ENCODE measurements at places on chromosomes 6 and 20.

DNA sequence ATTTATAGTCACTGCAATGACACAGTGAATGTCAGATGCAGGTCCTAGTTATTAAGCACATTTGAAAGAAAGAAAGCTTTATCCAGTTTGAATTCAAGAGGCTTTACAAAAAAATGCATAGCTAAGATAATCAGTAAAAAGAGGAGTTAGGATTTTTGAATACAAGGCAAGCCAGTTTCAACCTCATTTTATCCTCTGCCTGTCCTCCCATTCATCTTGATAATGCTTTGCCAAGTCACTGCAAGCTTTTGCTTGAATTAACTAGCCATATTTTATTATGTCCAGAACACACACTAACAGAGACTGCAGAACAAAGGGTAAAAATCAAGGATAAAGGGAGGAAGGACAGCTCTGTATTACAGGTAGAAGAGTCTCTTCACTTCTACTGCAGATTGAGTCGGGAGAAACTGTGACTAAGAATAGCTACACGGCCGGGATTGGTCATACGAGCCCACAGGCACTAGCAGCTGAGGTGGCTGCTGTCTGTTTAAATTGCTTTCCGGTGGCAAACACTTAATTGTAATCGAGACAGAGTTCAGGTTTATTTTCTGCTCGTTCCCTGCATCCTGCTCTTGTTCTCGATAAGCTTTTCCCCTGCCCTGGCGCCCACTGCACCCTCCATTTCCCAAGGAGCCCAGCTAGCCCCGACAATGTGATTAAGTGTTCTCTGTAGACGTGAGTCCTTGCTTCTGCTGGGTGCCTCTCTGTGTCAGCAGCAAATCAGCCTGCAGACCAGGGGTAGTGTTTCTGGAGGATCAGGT lies 30.5 kb upstream of the AKAP12 start:
- no peak for DNase-seq

DNA sequence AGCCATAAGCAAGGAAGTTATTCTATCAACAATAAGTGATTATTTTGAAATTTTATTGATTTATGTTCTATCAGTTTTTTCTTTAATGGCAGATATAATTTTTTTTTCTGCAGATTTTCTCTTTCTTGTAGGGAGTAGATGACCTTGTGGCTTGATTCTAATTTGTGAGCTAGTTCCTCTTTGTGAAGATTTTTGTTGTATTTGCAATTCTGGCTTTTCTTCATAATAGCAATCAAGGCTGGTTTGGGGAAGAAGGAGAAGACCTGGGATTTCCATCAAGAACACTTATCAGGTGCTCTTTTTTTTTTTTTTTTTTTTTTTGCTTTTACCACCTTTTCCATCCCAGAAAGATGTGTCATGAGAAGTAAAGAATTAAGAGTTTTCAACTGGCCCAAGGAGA lies 324.2 kb upstream of the MAN1A1 start:
- DNase-seq: no peak

- no peak for DNase-seq
Measured at GRCh38 chr6:53244399-53244931, 95.8 kb upstream of the GCM1 start.

- no peak for DNase-seq
Measured at GRCh38 chr6:151108548-151108947, 131.2 kb upstream of the AKAP12 start.

GRCh38 chr6:71982389-71982788 lies 96.0 kb downstream of the RIMS1 start:
- no peak for DNase-seq

DNA sequence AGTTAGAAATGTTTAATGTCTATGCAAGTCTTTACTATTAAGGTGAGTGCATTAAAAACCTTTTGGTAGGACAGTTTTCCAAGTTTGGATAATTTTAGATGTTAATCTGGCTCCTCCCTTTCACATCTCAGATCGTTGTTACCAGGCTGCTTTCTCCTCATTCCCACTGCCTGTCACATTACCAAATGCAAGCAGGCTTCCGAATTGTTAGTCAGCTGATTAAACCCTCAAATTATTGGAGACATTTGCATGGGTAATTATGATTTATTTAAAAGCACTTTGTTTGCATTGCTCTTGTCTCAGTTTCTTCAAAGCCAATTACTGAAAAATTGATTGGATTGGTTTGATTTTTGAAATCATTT lies 816.5 kb downstream of the KIF16B start:
- DNase-seq: no peak

- DNase-seq: no peak
Measured at GRCh38 chr20:17316316-17317038, 89.6 kb downstream of the PCSK2 start.

DNA sequence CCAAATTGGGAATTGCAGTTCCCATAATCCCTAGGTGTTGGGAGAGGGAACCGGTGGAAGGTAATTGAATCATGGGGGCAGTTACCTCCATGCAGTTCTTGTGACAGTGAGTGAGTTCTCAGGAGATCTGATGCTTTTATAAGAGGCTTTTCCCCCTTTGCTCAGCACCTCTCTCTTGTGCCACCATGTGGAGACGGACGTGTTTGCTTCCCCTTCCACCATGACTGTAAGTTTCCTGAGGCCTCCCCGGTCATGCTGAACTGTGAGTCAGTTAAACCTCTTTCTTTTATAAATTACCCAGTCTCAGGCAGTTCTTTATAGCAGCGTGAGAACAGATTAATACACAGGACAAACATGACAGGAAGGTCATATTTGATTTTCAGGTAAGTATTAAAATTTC lies 25.3 kb upstream of the HECA start:
- no peak for DNase-seq

DNA sequence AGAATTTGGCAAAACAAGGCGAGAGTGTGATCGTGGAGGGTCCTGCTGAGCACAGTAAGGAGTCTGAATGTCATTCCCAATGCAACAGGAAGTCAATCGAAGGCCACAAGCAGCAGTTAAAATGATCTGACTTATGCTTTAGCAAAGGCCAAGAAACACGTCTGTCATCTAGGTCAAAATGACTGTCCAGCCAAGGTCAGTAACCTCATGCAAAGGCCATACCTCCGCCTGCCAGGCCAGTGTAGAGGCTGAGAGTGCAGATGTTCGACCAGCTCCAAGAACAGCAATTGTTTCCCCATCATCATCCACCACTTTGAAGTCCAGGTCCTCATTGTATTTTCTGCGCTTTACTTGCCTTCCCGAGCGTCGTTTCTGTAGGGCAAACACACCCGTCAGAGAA lies 105.6 kb downstream of the CHD6 start:
- DNase-seq: no peak

DNA sequence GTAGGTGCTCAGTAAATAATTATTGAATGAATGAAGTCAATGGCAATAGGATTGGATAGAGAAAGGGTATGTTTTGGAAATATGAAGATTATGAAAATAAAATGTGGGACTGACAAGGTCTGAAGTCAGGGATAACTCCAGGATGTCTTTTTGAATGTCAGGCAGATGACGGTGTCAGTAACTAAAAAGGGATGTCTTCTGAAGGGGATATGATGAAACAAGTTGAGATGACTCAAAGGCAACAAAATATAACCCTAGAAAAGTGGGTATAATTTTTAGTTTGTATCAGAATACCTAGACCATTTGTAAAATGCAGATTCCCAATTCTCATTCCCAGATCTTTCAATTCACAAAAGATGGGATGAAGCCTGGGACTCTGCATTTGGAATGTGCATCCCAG lies 257.3 kb upstream of the SGK1 start:
- no peak for DNase-seq

DNA sequence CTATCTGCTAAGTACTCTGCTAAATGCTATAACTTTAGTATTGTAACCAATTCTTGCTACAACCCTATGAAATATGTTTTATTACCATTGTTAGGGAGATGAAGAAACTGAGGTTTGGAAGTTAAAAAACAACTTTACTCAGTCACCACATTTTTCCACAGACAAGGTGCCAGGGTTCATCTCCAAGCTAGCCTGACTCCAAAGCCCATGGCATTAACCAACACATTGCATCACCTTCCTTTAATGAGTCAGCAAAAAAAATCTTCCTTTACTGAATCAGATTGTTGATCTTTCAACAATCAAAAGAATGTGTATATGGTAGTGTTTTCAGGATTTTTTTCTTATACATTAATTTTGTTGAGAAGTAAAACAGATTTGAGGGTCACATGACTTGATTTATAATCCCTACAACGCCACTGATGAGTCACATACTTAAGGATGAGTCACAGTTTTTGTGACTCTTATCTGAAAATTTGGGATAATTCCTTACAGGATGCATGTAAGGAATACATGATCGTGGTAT lies 41.5 kb downstream of the MAN1A1 start:
- DNase-seq: no peak

- no peak for DNase-seq
Measured at GRCh38 chr6:41171908-41172307, 9.0 kb upstream of the TREM2 start.

DNA sequence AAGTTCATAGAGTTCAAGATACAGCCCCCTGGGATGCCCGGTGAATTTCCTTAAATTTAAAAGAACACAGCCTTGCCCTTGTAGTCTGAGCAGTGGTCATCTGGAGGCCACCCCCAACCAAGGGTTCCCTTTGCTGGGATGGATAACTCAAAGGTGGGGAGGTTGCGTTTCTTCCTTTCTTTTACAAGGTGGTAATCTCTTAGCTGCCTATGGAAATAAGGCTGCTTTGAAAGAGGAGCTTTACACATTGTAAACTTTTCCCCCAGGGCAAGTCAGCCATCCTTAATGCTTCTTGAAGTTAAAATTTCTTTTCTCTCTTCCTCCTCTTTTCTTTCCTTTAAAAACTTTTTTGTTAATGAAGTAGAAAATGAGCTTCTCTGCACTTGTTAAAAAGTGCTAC lies 71.2 kb upstream of the PRDM1 start:
- DNase-seq: no peak

GRCh38 chr20:63966944-63967322 lies 2.8 kb downstream of the ZNF512B start:
- no peak for DNase-seq

GRCh38 chr6:119493980-119494379 lies 144.4 kb upstream of the MAN1A1 start:
- DNase-seq: no peak

GRCh38 chr20:9322661-9323060 lies 191.7 kb upstream of the LAMP5 start:
- no peak for DNase-seq

DNA sequence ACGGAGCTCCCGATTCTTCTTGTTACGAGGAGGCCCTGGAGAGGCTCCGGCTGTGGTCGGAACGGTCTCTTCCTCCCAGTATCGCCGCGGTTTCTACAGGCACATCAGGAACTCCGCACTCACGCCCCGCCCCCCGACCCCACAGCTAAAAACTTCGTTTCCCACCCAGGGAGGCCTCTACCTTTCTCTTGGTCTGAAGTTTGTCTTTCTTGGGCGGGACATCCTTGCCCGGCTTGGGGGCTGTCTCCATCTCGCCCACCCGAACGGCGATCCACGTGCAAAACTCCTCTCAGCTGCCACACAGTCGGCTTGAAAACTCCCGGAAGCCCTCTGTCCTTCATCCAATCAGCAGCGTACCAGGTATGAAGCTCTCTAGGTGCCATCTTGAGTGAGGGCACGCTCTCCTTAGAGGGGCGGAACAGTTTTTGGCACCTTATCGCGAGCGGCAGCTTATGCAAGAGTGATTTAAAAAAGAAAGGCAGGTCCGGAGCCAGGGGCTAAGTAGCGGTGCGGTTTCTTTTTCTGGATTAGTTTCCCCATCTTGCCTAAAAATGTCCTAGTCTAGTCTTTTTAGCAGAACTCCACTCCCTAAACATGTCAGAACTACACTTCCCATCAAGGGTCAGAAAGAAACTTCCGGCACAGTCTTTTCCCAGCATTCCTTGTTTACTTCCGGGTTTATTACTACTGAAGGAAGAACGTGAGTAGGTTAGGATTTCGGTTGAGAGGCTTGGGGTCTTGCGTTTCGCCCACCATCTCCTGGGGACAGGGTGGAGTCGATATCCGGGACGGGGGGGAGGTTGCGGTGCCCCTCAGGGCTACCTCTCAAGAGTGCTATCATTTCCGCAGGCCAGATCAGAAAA lies at the start of the genes PFDN6 and WDR46:
TSS of gene PFDN6 (plus strand) at position 681 of the 863 bp plus-strand sequence. CDS start 256 bp downstream, outside the sequence.
TSS of gene WDR46 (minus strand) at position 319 of the 863 bp plus-strand sequence. CDS start at position 250, 69 bp downstream.
- DNase-seq: peak; percentile 61

All from activated CD8-positive, alpha-beta memory T cell treated with anti-CD3 and anti-CD28 coated beads for 4 hours (primary cell).